Tibial artery (tissue), 4 donors: ENCODE measurements at places on chromosomes 2 and 18.

- DNase-seq = no peak
Observed at GRCh38 chr2:180656455-180656847, 324.0 kb upstream of the UBE2E3 start.

GRCh38 chr18:2168022-2168421 lies 403.3 kb downstream of the METTL4 start:
- no peak for DNase-seq

DNA sequence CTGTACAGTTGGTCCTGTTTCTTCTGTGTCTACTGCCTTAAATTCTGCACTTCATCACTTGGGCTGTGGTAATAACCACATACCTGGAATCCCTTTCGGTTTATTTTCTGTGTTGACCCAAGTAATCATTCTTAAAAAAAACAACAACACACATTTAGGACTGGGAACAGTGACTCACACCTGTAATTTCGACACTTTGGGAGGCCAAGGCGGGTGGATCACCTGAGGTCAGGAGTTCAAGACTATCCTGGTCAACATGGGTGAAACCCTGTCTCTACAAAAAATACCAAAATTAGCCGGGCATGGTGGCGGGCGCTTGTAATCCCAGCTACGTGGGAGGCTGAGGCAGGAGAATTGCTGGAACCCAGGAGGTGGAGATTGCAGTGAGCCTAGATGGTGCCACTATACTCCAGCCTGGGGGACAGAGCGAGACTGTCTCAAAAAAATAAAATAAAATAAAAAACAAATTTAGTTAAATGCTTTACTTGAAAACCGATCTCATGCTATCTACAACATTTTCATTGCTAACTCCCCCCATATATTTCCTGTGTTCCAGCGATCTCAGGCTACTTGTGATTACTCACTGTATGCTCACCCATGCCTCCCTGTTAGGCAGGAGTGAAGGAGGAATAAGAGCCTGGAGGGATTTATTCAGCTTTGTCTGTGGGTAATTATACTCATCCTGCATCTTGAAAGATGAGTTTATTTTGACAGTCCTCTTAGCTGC lies 18.2 kb downstream of the ACSL3 start:
- no peak for DNase-seq

GRCh38 chr2:78992451-78992806 lies 33.1 kb upstream of the REG3G start:
- no peak for DNase-seq

GRCh38 chr2:73980566-73980965 lies 4.1 kb upstream of the TET3 start:
- DNase-seq = no peak

GRCh38 chr2:239712755-239713154 lies 311.9 kb upstream of the HDAC4 start:
- no peak for DNase-seq

GRCh38 chr2:98522854-98523253 lies 78.2 kb downstream of the INPP4A start:
- DNase-seq = no peak

DNA sequence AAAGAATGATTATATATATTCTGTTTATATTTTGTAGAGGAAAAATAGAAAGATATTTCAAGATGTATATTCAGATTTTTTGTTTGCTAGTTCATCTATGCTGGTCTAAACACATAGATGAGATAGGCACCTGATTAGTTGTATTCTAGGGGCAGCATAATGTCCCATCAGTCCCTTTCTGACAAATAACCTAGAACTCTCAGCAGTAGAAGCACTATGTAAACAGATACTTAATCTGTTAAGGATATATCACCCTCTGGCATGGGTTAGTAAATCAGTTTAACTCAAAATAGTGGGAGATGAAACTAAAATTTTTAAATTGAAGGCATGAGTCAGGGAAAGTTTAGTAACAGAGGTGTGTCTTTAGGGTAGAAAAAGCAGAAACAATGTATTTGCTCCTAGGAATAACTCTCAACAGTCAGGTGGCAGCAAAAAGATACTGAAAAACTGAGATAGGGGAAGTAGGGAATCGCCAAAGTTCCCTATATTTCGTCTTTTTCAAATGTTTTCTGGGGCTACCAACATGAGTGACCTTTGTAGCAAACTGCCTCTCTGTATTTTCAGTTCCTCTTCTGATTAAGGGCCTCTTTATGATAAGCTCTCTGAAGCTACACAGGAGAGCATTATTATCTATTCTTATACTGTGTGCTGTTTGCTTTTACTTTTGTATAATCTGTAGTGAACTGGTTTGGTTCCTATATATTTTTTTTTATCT lies 5.7 kb downstream of the PPP1R1C start:
- DNase-seq = no peak

DNA sequence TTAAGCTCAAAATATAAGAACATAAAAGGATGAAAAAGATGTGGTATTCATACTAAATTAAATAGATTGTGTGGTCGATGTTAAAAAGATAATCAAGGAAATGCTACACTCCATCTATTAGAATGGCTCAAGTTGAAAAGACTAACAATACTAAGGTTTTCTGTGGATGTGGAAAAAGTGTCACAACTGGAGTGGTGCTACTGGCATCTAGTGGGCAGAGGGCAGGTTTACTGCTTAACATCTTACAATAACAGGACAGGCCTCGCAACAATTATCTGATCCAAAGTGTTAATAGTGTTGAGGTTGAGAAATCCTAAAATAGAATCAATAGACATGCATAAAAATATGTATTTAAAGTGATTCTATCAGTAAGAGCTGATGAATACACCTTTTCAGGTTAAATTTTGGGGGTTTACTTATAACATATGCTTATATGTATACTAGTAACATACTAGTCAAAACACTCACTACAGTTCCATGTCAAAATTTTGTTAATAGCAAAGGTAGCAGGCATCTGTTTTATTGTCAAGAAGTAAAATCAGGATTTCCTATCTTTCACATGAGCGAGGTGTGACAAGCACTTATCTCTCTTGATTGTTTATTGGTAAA lies 91.5 kb upstream of the TMEFF2 start:
- no peak for DNase-seq

GRCh38 chr2:160453111-160453820 lies 40.3 kb downstream of the RBMS1 start:
- no peak for DNase-seq

- no peak for DNase-seq
Observed at GRCh38 chr2:189584686-189585085, 4.1 kb upstream of the SLC40A1 start.

DNA sequence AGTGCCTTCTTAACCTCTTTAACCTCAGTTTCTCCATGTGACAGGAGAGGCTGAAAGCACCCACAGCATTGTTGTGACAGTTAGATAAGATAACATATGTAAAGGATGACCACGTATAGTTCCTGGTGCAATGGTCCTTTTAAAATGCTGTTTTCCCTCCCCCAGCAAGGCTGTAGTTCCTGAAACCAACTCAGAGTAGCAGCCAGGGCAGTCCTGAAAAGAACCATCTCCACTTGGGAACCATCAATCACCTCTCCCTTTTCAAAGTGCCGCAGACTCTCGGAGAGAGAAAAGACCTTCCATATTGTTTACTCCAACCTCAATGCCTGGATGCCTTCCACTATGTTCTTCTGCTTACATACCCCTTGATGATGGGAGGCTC lies 158.8 kb downstream of the DDX1 start:
- DNase-seq = no peak

DNA sequence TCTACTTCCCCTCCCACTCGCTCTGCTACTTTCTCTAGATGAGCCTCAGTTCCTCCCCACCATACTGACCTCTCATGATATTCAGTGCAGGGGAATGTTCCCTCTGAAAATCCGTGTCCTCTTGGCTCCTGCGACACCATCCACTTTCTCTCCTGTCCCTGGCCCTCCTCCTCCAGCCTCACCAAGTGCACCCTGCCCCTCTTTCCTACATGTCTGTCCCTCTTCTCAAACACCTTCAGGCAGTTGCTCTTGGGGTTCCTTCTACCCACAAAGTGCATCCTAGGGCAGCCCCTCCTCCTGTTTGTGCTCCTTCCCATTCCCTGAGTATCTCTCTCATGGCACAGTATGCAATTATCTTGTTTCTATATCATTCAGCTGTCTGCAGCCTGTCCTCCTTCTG lies 246.4 kb upstream of the RAB6C start:
- no peak for DNase-seq

DNA sequence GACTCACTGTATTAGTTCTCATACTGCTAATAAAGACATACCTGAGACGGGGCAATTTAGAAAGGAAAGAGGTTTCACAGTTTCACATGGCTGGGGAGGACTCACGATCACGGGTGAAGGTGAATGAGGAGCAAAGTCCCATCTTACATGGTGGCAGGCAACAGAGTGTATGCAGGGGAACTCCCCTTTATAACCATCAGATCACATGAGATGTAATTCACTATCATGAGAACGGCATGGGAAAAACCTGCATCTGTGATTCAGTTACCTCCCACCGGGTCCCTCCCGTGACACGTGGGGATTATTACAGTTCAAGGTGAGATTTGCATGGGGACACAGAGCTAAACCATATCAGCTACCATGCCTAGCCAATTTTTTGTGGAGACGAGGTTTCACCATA lies 168.2 kb downstream of the NEDD4L start:
- no peak for DNase-seq

- no peak for DNase-seq
Observed at GRCh38 chr2:42296226-42296625, 64.8 kb downstream of the COX7A2L start.

GRCh38 chr2:14967729-14968128 lies 335.2 kb downstream of the LRATD1 start:
- DNase-seq = no peak

GRCh38 chr2:54983345-54984220 lies 66.7 kb downstream of the RTN4 start:
- DNase-seq = no peak

- DNase-seq = no peak
Observed at GRCh38 chr2:191465766-191466420, 212.0 kb upstream of the NABP1 start.

- DNase-seq = no peak
Observed at GRCh38 chr2:183057333-183057985, 19.2 kb upstream of the NCKAP1 start.
